Ascending aorta (tissue), 2 donors: ENCODE measurements at places on chromosomes 11 and 22. TPM values are rescaled to one million over a fixed set of nuclear protein-coding genes. Genes with fewer than 3 reads are reported as not detected.

Gene RTN4RL2
- total RNA-seq: 0.64 TPM

- H3K4me1 ChIP-seq: peaks cover 16% of the 10 kb centered on the region
- peaks cover 22% of the 10 kb centered on the region for H3K36me3 ChIP-seq
- peak within 1 kb of the TSS; percentile 96 for H3K4me3 ChIP-seq
- DNase-seq: no peak
- H3K27ac ChIP-seq: peak within 1 kb of the TSS; percentile 96
These were observed at the start of gene MORC2 for GRCh38 chr22:30968015-30968923. Gene MORC2 (minus strand): TSS chr22:30968774. CDS start chr22:30967889, 885 bp downstream.

Gene NAV2
- 62.6 TPM for total RNA-seq

Gene PC
- 13.5 TPM for total RNA-seq

DNA sequence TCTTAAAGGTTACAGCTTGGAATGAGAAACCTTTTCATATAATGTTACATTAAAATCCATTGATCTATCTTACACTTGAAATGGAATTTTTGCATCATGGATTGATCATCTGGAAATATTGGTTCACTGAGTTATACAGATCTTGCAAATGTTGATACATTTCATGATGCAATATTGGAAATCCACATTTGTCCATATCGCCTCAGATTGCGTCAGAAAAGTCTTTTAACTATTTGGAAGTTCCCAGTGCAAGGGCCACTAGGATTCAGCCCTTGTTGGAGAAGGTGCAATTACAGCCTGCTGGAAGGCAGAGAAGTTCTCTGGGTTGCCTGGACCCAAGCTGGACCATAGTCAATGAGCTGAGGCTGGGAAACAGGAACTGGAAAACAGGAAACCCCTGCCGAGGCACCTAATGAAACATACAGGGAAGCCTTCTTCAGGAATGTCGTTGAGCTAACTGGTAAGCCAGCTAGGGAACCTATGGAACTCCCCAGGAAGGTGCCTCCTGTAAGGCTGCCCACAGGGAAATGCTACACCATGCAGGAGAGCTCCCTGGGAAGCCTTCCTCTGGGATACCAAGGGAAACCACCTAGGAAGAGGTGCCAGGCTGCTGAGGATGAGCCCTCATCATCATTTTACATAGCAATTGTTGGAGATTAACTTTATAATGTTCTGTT, 600.4 kb upstream of the CADM1 start:
- H3K27me3 ChIP-seq: no peaks in the 10 kb centered on the region
- no peak overlapping the region for H3K4me3 ChIP-seq
- no peak for DNase-seq

Gene TECTA
- total RNA-seq: not detected

Gene MOGAT2
- not detected for total RNA-seq

- H3K27me3 ChIP-seq: no peaks in the 10 kb centered on the region
- H3K27ac ChIP-seq: no peak overlapping the region
- no peaks in the 10 kb centered on the region for H3K36me3 ChIP-seq
- DNase-seq: no peak
- H3K4me3 ChIP-seq: no peak overlapping the region
These were observed 350.3 kb upstream of the MPPED2 start for GRCh38 chr11:30936491-30936890.

Gene SLC22A6
- total RNA-seq: not detected
